ENCODE measurements at places on chromosomes 3 and 15.

DNA sequence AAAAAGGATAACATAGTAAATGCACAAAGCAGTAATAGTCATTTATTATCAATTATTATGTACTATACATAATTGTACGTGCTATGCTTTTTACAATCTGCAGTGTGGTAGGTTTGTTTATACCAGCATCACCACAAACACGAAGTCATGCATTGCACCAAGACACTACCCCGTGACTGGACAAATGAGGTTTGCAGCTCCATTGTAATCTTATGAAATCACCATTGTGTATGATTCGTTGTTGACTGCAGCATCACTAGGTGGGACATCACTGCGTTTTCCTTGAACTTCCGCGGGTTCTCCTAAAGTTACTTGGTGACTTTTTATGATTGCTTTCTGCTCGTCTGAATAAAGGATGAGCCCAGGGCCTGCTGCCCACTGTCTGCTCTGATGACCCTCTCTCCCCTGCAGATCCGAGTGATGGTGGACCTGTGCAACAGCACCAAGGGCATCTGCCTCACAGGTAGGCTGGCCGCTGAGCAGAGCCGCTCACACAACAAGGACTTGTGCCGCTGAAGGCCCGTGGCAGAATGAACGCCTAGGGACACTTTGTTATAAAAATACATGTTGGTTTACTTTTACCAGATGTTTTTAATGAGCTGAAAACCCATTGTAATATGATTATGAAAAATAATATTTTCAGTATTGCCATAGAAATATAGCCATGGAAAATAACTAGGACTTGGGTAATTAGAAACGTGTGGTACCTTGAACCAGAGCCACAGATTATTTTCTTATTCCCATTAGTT, 35.8 kb downstream of the GLDN start:
- no peak for DNase-seq

- DNase-seq = no peak
Measured at GRCh38 chr15:68348081-68348480, 70.5 kb downstream of the FEM1B start.

- no peak for DNase-seq
Measured at GRCh38 chr3:170534227-170534626, 51.6 kb downstream of the SLC7A14 start.

GRCh38 chr15:63189941-63190768, 749 bp downstream of the RAB8B start:
- peak; percentile 46 for DNase-seq

GRCh38 chr3:16243706-16244490, 20.8 kb downstream of the DPH3 start:
- DNase-seq = no peak

DNA sequence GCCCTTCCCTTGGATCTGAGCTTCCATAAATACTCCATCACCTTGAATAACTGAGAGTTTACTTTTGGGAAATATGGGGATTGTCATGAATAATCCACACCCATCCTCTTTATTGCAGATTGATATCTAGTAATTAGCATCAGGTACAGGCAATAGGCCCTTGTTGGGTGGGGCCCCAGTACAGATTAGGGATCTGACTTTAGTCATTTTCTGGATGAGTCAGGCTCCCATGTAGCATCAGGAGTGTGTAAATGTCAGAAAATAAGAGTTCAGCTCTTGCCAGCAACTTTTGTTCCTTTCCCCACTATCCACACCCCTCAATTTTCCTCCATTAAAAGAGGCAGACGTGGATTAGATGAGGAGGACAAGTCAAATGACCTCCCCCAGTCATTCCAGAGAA, 17.7 kb upstream of the SNRK start:
- no peak for DNase-seq

DNA sequence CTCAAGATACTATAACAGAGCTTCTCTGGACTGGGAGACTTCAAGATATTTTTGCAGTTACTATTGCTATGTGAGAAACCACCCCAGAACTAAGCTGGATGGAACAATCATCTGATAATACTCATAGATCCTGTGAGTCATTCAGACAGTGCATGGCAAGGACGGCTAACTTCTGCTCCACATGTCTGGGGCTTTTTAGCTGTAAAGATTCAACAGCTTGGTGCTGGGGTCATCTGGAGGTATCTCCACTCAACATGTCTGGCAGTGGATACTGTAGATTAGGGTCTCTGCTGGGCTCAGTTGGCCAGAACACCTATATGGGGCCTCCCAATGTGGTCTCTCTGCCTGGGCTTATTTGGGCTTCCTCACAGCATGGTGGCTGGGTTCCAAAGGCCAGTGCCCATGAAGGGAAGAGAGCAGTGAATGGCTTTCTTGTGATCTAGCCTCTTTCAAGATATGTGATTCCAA, 117.3 kb upstream of the SLC7A14 start:
- no peak for DNase-seq

GRCh38 chr3:112776000-112776399, 70.7 kb downstream of the CD200R1L start:
- DNase-seq = peak; percentile 28

DNA sequence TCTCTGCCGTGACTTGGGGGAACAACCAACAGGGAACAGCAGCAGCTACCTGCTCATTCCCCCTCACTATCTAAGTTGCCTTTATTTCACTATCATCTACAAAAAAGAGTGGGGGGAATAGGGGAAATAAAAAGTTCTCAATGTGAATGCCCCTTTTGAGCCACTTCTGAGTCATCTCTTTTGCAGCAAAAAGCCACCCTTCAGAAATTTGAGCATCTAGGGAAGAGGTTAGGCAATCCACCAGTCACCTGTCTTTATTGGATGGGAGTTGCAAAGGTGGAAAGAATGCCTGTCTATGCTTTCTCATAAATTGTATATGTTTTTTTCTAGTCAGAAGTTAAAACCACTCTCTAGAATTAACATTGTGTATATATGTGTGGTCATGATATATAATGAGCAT, 41.1 kb downstream of the GPD1L start:
- peak; percentile 72 for DNase-seq

DNA sequence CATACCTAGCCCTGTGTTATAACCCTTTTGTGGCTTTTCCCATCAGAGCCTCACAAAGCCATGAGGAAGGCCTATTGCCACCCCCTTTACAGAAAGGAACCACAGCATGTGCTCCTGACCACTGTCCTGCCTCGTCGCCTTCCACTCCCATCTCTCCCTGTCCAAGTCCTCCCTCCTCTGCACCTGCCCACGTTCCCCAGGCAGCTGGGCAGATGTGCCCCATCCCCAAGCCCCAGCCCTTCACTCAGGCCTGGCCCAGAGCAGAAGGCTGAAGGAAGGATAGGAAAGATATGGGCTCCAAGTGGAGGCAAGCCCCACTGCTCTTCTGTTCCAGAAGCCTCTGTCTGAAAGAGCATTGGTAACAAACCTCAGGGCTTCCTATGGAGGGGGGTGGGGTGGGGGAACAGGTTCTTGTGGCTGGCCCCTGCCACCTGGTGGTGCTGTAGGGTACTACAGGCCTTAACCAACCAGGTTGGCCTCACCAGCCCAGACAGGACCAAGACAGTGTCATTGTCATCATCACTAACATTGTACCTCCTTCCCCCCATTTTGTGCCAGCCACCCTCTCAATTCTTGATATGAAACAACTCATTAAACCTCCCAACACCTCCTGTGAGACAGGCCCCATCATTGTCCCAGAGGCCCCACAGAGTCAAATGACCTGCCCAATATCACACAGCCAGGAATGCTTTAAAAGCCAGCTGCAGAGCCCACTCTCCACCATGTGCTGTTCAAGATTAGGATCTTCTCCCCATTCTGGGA, 10.0 kb downstream of the POC1A start:
- peak; percentile 84 for DNase-seq

DNA sequence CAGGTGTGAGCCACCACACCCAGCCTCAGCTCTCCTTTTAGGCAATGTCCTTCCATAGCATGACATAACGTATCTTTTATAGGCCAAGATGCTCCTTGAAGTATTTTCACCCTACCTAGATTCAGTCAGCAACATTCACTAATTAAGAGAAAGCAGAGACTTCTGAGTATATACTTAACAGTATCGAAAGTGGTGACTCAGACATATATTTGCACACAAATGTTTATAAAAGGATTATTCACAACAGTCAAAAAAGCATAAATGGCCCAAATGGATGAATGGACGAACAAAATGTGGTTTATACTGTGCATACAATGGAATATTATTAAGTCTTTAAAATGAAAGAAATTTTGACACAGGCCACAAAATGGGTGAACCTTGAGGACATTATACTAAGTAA, 108.6 kb downstream of the ZNF385D start:
- DNase-seq = no peak

DNA sequence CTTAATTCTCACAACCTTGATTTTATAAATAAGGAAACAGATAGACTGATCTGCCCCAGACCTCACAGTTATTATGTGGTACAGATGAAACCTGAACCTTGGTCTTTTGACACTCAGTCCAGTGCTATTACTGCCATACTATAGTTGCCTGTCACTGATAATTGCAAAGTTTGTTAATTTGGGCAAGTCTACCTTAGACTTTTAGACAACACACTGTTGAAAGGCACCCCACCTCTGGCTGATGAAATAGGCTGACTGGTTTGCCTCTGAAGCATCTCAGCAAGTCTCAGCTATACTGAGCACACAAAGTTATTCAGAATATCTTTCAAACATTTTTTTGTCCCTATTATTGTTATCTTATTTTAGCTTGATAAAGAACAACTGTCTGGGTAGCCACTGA, 53.1 kb upstream of the MAP4 start:
- no peak for DNase-seq

GRCh38 chr3:141807277-141808033, 44.2 kb downstream of the GRK7 start:
- no peak for DNase-seq

GRCh38 chr15:65027593-65027992, 1.8 kb downstream of the MTFMT start:
- no peak for DNase-seq

DNA sequence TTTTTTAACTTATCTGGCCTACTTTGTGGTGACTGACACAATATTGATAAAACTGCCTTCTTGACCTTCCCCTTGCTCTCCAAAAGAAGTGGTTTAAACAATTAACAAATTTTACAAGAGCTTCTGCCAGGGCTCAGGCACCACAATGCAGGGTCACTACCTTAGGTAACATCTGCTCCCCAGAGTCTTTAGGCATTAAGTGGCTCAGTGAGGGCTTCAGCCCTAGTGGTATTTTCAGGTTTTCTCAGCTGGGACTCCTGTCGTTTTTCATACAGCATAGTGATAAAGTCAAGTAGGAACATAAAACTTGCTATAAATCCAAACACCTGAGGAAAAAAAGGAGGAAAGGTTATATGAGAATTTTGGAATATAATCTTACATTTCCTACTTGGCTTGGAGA, 18.9 kb downstream of the CMTM6 start:
- no peak for DNase-seq

DNA sequence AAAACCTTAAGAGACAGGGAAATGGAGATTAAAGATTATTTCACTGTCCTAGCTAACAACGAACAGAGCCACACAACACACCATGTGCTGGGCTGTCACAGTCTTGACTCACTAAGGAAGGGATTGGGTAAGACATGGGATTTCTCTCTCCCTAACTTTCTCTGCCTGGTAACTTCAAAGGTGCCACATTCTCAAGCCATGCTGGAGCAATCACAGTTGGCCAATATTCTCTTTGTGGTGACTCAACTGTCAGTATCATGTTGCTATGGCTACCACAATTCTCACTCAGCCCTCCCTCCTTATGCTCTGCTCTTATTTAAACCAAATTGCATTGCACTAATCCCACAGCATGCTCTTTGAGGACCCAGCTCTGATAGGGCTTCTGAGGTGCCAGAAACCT, 74.0 kb downstream of the OXNAD1 start:
- DNase-seq = peak; percentile 58

- DNase-seq = no peak
Measured at GRCh38 chr15:34729056-34729455, 25.7 kb downstream of the GJD2 start.

GRCh38 chr15:82543160-82543559, 2.9 kb upstream of the RPS17 start:
- peak; percentile 84 for DNase-seq

- DNase-seq = no peak
Measured at GRCh38 chr3:61804782-61805181, 243.4 kb downstream of the PTPRG start.
